ENCODE measurements at places on chromosomes 2 and 18.

- DNase-seq = no peak
These were observed 47.5 kb upstream of the ASAP2 start for GRCh38 chr2:9158786-9159779.

GRCh38 chr2:140539242-140539875 is 1591.5 kb downstream of the LRP1B start:
- DNase-seq = no peak

DNA sequence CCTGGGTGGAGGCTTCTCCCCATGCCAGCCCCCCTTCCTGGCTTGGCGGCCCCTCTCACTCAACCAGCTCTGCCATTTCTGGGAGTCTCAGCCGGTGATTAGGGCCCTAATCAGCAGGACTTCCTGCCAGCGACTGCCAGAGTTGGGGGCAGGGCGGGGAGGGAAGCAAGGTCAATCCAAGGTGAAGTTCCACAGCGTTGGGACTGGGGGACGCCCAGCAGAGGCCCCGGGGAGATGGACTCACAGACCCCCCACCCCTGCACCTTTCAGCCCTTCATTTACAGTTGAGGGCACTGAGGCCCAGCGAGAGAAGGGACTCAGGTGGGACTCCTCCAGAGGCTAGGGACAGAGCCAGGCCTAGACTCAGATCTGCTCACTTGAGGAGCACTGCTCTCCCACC is 65.3 kb downstream of the TNS1 start:
- DNase-seq = no peak

DNA sequence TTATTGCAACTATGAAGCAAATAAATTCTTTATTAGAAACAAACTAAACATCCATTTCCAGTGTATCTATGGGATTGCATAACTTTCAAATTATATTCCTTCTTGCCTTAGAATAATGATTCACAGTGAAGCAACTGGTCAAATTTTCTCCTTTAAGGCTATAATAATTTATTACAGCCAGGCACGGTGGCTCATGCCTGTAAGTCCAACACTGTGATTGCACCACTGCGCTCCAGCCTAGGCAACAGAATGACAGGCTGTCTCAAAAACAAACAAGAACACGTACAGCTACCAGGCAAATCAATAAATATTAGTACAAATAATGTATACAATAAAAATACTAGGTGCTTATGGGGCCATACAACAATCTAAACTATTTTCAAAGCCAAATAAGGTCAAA is 1416.2 kb downstream of the LRP1B start:
- DNase-seq = no peak

DNA sequence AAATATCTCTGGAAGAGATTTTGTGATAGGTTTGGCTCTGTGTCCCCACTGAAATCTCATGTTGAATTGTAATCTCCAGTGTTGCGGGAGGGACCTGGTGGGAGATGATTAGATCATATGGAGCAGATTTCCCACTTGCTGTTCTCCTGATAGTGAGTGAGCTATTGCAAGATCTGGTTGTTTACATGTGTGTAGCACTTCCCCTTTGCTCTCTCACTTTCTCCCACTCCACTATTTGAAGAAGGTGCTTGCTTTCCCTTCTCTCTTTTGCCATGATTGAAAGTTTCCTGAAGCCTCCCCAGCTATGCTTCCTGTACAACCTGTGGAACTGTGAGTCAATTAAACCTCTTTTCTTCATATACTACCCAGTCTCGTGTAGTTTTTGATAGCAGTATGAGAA is 97.0 kb upstream of the FN1 start:
- no peak for DNase-seq

DNA sequence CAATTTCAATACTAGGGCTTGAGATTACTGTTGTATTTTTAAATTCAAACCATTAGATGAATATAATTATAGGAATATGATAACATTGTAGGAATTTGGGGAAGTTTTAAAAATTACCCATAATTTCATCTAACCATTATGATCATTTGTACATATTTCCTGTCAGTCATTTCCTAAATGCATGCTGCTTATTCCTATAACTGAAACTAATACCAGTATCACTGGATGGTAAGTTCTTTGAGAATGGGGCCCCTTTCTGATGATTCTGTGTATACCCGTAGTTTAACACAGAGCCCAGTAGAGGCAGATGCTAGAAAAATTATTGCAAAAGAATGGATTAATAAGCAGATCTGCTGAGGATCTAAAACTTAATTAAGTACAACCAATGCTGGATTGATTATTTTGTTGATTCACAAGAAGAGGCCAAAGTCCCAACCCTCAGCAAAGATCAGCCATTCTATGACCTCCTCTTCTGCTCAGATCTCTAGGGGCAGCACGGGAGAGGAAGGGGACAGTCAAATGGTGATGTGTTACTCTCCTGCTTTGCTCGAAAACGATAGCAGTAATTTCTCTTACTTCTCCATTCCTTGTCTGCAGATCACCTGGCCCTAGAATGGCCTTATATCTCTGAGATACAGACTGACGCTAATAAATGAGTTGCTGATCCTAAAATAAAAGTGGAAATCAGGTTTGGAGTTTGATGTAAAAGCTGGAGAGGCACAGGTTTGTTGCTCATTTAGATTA is 69.5 kb upstream of the PELI1 start:
- peak; percentile 31 for DNase-seq

- no peak for DNase-seq
These were observed 108.9 kb downstream of the CLIP4 start for GRCh38 chr2:29223851-29224692.

DNA sequence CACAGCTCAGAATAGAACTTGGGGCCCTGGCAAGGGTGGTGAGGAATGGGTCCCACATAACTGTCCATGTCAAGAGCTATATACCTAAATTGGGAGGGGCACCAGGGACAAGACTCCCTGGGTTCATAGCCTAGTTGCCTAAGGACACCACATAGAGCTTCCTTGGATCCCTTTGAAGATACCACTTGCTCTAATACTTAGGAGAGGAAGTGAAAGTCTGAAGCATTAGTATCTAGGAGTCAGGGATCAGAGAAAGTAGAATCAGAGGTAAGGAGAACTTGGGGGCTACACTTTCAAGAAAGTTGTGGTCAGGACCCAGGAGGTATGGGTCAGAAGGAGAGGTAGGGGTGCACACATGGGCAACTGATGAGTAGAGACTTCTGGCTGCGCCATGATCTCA is 318.2 kb upstream of the SLC39A10 start:
- no peak for DNase-seq

DNA sequence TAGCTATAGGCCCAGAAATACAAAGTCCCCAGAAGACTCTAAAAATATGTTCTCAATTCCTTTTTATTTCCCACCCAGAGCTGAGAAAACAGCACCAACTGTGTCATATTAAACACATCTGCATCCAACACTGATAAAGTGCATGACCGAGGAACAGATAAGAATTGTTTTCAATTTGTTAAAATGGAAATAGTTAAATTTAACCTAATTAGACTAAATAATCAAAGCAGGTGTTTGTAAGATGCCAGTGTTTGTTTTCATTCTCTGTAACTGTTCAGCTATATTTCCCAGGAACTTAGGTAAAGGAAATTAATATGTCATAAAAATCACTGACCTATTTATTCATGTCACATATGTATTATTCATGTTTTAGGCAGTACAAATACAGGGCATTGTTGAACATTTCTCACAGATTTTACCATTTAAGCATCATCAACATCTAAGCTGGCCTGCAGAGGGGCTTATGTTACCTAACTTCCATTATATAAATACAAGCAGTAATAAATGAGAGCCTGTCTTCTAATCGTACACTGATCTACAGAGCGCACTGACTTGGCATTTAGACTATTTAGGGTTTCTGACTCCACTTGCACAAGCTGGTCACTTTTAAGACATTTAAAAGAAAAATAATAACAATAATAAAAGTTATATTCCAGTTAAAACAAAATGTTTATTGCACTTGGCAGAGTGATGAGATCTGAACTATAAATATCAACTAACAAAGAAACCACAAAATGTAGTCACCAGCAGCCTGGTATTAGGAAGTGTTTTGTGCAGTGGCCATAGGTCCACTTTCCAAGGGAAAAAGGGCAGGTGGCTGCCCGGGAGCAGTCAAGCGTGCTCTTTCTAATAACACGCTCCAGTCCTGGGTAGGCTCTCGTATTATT is 86.6 kb upstream of the ZFP36L2 start:
- DNase-seq = peak; percentile 86

- DNase-seq = no peak
These were observed 568.1 kb upstream of the LINC00305 start for GRCh38 chr18:64717026-64717425.

DNA sequence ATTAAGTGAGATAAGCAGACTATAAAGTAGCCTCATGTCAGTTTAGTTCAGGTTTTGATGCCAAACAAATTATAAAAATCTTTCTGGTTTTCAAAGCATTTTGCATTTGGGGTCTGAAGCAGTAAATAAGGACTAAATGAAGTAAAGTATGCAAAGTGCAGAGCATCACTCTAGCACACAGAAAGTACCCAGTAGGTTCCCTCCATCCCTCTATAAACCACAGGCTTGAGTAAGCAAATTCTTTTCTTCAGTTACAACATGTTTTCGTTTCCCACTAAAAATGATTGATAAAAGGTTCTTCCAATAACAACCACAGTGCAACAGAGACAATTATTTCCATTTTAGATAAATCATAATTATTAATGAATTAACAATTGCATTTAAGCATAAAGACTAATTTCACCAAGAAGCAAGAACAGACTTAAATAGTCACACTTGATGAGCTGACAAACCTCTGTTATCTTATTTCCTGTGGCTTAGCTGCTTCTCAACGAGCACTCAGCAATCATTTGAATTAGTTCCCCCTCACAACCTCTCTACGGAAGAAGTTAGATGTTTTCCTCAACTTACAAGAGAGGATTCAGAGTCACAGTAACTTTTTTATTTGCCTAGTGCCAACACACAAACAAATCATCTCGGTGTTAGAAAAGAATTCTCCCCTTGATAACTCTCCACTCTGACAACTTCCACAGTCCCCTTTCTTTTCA is 249.8 kb downstream of the NBAS start:
- no peak for DNase-seq

DNA sequence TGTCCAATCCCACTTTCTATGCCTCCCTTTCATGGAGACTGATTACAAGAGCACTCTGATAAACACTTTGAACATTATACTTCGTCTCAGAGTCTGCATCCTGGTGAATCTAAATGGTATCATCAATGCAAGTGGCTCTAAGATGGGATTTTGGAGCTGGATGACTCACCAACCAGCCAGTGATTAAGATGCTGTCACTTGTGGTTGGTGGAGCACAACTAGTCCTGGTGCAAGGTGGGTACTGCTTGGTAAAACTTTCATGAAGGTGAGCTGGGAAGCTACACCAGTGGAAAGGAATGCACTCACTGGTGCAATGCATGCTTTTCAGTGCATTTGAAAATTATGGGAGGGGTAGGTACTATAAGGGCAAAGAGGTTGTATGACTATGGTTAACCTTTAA is 137.7 kb upstream of the TRIB2 start:
- peak; percentile 40 for DNase-seq

DNA sequence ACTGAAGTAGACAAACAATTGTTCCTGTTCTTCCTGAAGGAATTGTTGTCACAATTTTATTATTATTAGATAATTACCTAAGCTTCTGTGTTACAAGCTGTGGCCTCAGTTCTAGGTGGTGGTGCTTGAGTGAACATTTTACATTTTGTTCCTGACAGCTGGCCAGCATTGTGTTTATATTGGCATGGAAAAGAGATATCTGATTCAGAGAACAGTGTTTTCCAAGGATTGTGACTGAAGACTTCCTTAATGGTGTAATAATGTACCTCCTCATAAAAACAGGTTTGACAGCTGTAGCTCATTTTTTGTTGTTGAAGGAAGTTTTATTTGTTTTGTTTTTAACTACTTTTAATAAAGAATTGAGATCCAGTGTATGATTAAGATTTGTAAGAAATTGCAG is 95.2 kb downstream of the EPB41L5 start:
- no peak for DNase-seq

- DNase-seq = no peak
These were observed 27.4 kb downstream of the EIF4E2 start for GRCh38 chr2:232577841-232578240.

DNA sequence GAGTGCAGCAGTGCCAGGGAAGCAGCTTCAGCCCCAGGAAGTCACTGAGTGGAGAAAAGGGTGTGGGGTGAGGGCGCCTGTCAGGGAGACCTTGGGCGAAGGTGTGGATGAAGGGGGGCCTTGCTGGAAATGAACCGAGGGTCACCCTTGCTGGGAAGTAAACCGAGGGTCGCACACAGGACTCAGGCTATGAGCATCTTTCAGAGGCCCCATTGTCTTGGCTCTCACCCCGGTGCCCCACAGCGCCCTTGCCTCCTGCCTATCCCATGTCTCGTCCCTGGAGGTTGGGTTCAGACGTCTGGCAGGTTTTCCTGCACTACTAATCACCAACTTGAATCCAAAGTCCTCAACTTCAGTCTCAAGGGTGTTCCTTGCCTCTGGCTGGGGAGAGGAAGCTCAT is 122.8 kb upstream of the PXDN start:
- no peak for DNase-seq

DNA sequence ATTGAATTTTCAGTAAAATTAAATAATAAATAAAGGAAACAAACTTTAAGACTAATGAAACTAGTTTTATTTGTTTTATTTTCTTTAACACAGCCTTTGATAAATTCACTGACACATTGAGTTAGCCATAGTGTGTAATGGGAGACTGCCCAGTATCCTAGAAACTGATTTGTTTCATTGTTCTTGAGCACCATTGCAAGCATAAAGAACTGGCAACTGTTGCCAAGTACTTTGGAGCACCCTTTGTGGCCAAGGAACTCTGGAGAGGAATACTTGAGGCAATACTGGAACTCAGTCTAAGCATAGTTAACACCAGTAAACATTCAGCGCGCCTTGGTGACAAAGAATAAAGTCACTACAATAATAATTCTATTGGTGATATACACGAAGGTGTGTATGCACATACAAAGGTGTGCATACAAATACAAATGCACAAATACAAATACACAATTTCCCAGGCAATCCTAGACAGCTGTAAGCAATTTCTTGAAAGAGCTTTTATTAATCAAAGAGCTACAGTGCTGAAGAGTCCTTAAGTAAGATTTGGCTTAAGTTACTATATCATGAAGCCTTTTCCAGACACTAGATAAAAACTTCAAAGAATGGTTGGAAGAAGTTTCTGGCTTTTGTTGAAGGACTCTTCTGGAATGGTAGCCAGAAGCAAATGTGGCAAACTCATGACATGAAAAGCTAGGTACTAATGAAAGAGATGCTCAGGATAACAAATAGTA is 1371.2 kb downstream of the LRP1B start:
- DNase-seq = no peak

DNA sequence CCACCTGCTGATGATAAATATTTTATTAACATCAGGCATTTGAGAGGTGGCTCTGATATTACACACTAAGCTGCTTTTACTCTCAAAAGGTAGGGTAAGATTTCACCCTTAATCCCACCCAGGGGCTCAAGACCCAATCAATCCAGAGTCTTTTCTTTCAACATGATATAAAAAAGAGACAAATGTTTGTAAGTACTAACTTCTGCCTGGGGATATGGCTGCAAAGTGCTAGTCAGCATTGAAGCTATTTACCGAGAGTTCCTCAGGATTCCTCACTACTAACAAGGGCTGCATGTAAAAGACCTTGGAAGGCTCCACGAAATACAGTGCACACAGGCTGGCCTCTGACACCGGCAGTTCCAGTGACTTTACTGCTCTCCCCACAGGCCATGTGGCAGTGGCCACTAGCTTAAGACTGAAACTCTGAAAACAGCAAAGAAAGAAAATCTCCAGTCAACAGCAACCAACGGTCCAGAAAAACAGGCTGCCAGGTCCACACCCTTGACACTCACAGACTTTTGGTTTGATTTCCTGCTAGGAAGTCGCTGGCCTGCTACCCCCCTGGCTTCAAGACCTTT is 11.2 kb downstream of the MREG start:
- DNase-seq = no peak
